ENCODE measurements at places on chromosomes 3 and 15.

- DNase-seq = no peak
These were observed 340.8 kb downstream of the LRRC3B start for GRCh38 chr3:26963361-26963743.

- DNase-seq = no peak
These were observed 90.0 kb downstream of the GAP43 start for GRCh38 chr3:115713284-115713683.

DNA sequence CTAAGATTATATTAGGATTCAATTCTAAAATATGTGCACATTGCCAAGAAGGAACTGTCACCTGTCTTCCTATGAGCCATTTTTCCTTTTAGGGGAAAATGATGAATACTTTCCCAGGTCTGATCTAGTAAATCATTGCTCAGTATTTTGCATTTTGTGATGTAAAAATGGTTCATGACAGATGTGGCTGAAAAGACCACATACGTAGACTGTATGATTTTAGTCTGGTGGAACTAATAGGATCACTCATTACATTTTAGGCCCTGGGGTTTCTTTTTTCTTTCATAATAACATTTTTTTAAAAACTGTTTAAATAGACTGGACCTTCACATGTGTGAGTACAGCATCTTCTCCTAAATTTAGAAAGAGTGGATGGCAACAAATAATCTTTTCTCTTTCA, 201.7 kb upstream of the MLF1 start:
- no peak for DNase-seq

DNA sequence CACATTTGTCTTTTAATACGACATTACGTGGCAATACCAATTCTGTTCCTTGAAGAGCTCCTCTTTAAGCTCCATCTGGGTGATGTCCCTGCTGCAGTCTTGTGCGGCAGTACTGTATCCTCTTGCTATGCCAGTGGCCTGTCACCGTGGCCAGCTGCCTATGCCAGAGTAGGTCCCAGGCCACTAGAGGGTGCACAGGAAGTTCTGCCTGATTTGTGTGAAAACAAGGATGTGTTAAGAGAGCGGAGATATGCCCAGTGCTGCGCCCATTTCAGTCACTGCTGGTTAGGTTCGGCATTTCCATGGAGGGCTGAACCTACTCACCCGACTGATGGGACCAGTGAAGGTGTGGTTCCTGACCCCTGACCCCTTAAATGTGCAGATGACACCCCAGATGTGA, 25.2 kb downstream of the NIPA1 start:
- DNase-seq = no peak

DNA sequence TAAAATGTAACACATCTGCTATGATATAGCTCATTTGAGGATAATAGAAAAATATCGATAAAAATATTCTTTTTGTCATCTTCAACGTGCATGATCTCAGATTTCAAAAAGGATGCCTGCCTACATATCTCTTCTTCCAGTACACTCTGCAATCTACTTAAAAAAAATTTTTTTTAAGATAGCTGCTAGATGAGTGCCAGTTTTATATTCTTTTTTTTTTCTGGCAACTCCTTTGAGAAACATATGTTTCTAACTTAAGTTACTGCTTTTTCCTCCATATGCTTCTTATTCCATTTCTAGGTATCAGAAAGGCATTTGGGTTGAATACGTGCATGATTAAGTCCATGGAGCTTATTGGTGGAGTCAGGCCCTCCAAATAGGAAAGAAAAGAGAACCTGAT, 160.4 kb downstream of the PPM1L start:
- DNase-seq = no peak

GRCh38 chr15:66711862-66712261, 9.8 kb downstream of the SMAD6 start:
- DNase-seq = no peak

GRCh38 chr15:99282121-99282520, 30.8 kb downstream of the LRRC28 start:
- DNase-seq = no peak

DNA sequence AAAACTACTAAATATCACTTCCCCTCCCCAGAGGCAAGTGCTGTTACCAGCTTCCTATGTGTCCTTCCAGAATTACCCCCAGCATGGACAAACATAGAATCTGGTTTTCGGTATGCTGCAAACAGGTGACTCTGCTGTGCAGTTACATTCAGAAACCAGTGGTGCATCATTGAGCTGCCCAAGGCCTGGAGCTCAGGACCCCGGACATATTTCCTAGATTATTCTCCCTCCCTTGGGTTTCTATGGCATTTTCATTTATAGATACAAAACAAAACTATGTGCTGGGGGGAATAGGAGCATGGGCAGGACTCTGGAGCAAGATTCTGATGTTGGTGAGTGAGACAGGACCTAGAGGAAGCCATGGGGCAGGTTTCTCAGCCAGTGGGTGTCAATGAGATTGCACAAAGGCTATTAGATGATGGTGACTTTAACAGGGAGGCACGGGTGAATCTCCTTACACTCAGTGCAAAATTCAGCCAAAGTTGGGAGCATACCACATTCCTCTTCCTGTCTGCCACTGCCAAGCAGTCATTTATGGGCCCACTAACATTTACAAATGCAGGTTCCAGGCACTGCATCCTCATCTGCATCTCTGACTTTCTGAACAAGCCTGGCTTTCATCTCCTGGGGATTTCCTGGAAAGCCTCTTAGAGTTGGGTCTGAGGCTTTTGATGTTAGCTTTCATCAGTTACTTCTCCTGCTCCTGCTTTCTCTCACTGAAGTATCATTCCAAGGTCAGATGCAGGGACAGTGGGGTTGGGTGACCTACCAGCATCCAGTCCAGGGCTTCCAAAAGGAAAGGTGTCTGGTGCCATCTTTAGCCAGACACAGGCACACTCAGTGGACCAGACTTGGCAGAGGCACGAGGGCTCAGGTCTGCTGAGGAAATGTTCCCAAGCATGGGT, 44.5 kb downstream of the CMTM7 start:
- no peak for DNase-seq

GRCh38 chr15:58212909-58213526, 74.8 kb downstream of the AQP9 start:
- DNase-seq = no peak

- DNase-seq = no peak
These were observed 243.5 kb upstream of the UBE2E2 start for GRCh38 chr3:22959593-22959992.

Data from glomerular endothelial cell (primary cell).